ENCODE measurements at places on chromosomes 4 and X. TPM values are rescaled to one million over a fixed set of nuclear protein-coding genes. Genes with fewer than 3 reads are reported as not detected.

The TMEM35A gene
- total RNA-seq: not detected

The ADAMTS3 gene
- total RNA-seq: not detected

The EFHC2 gene
- not detected for total RNA-seq

DNA sequence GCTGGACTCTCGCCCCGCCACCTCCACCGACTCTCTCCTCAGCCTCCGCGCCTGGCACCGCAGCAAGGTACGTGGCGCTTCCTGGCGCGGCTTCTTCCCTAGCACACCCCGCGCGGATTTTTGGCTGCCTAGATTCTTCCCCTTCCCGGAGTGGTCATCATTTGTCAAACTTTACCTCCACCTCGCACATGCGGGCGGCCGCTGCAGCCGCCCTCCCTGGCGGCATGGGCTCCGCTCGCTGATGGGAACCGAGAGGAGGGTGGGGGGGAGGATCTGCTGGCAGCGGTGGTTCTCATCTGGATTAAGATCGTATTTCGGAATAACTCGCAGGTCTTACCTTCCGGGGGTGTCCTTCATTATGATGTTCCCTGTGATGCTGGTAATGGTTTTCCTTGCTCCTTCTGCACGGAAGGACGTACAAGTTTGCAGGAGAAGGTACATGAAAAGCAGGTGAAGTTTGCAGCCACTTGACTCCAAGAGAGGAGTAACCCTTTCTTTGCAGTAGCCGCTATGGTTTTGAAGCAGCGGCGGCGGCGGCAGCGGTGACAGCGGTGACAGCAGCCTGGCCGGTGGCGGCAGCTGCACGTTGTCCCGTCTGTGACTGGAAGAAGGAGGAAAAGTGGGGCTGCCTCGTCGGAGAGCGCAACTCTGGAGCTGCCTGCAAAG lies 2183.9 kb upstream of the TENM3 start:
- DNase-seq: no peak

GRCh38 chrX:2261831-2262667 lies 238.7 kb downstream of the DHRSX start:
- no peak for DNase-seq

- peak; percentile 21 for DNase-seq
Measured at GRCh38 chrX:109889289-109890006, 113.5 kb upstream of the TMEM164 start.

DNA sequence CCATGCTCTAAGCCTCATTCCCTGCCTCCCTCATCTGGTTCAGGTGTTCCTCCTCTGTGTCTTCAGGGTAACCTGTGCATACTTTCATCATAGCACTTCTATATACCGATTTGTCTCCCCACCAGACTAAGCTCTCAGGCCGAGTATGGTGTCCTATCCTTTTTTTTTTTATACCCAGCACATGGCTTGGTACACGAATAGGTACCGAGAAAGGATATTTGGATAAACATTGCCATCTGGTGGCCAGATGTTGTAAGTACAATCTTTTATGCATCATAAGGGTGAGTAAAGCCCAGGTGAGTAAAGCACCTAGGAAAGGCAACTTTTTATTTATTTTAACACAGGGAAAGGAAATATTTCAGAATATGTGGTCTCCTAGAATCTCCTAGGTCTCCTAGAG lies 68.4 kb downstream of the MID2 start:
- peak; percentile 47 for DNase-seq

- DNase-seq: peak; percentile 75
Measured at GRCh38 chr4:123397144-123398065, 810 bp downstream of the SPRY1 start.

Data from HepG2 (cell line).